ENCODE measurements at places on chromosomes 2 and 18.

GRCh38 chr18:76505614-76506013, 10.6 kb upstream of the ZNF516 start:
- no peak for DNase-seq

- no peak for DNase-seq
Measured at GRCh38 chr18:23324056-23324811, 128.9 kb upstream of the RIOK3 start.

DNA sequence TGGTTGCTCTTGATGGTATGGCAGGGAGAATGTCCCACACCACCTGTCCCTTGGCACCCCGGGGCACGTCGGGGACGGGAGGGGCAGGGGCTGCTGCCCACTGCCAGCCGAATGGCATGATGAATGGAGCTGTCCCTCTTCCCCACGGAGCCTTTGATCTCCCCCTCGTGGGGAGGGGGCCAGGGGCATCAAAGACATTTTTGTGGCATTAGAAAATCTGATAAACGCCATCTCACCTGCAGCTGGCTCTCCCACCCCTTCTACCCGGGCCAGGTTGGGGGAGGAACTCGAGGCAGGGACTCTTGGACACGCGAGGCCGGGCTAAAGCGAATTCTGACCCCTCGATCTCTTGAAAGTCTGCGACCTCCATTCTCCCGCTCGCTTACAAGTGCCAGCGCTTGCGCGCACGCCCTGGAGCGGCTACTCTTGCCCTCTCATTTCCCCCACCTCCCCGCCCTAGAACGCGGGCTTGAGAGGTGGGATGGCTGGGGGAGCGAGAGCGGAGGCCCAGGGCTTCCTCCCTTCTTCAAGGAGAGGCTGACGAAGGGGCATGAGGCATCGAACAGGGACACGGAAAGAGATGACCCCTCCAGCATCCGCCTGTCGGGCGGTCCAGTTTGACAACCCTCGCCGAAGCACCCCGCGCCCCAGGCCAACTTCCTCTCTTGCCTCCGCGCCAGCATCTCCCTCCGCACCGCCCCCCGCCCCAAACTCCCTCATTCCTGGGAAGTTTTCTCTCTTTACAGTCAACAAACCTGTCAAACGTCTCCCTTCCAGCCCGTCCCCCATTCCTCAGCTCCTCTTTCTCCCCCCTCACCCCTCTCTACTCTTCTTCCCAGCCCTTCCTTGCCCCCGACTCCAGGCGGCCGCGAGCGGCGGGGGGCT, 692 bp upstream of the WNT6 start:
- no peak for DNase-seq

DNA sequence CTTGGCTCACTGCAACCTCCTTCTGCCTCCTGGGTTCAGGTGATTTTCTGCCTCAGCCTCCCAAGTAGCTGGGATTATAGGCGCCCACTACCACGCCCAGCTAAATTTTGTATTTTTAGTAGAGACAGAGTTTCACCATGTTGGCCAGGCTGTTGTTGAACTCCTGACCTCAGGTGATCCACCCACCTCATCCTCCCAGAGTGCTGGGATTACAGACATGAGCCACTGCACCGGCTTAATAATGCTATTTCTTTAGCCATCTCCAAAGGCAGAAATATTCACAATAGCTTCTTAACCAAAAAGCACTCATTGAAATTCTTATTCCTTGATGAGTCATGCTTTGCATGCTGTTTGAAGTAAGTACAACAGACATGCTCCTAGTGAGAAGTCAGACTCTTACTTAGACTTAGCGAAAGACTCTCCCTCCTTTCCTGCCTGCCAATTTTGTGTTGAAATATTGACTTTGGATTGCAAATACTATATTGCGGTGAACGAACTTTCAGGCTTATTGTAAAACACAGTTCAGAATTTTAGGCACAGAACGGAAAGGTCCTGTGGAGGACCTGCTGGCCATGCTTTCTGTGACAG, 4.4 kb downstream of the ACTR3 start:
- no peak for DNase-seq

Measured in activated naive CD4-positive, alpha-beta T cell treated with anti-CD3 and anti-CD28 coated beads, Interleukin-2, amount 50 U/mL, for 16 hours (primary cell).